ENCODE measurements at places on chromosomes 16 and 17.

- peak; percentile 29 for DNase-seq
Observed at GRCh38 chr16:50152351-50152806, 727 bp upstream of the TENT4B start.

DNA sequence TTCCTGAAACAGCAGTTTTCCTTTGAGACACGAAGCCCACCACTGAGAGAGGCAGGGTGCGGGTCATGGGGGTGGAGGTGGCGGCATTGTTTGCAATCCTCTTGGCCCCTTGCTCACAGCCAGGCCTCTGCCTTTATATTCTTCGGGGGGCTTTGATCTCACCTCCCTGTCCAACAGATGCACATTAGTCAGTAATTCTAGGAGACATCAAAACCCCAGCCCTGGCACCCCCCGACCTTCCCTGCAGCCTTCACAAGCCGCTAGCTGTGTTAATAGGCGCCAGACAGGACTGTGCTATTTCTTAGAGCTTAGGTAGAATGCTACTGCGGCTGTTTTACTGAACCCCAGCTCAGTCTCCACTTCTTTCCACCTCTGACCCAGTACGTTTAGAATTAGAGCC is 212.6 kb downstream of the RBFOX1 start:
- DNase-seq = no peak

- DNase-seq = no peak
Observed at GRCh38 chr16:48836636-48837035, 226.7 kb upstream of the N4BP1 start.

DNA sequence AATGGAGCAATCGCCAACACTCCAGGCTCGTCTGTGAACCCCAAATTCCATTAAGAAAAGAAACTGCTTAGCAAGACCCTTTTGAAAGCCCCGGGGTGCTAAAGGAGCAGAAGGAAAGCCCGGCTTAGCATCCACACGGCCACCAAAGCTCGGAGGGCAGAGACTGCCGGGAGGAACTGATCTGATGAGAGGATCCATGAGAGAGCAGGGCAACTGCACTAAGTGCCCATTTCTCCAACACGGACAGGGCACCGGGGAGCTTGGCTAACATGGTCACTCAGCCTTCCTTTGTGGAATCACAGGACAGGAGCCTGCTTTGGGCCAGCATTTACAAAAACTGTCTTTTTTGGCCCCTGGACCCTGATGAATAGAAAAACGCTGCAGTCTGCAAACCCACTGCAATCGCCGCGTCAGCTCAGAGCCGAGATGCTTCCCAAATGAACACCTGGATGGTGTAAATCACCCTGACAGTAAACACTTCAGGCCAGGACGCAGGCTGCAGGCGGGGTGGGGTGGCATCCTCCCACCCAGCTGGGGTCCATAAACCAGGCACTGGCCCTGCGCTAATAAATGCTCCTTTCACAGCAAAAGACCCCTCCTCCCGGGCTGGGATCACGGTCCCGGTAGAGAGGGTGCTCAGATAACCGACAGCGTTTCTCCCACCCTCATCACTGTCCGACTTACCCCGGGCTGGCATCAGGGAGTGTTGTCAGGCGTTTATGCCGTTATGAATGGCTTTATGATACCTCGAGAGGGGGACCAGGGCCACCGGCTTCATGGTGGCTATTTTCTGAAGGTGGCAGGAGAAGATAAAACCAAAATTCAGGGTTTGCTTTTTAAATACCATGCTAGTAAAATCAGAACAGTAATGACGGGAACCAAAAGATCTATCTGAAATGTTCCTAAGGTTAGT is 299.5 kb downstream of the IRF8 start:
- no peak for DNase-seq

DNA sequence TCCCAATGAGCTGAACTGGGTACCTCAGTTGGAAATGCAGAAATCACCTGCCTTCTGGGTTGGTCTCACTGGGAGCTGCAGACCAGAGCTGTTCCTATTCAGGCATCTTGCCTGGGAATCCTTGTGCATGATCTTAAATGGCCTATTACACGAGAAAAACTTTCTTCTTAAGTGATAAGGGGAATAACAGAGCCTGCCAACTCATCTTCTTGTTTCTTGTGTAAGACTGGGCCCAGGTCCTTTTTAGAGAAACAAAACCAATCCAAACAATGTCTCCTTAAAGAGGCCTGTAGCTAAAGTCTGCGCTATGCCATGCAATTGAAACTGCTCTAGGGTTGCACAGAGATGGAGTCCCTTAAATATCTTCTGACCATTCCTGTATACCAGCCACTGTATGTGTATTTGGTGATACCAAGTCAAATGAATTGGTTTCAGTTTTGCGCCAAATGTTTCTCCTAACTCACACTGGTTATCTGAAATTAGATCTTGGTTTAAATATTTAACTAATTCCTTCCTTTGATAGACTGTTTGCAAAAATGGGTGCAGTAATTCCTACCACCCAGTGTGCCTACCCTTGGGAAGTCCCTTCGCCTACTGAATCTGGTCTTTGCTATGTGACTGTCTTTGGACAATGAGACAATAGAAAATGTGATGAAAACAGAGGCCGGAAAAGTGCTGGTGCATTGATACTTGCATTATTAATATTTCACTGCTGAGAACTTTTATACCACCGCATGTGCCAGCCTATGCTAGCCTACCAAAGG is 6.5 kb upstream of the CCL23 start:
- DNase-seq = no peak

GRCh38 chr17:66306446-66306845 is 4.0 kb downstream of the PRKCA start:
- peak; percentile 68 for DNase-seq

GRCh38 chr17:44386182-44386525 is 3.3 kb downstream of the ITGA2B start:
- no peak for DNase-seq

GRCh38 chr17:13636951-13637350 is 35.2 kb upstream of the HS3ST3A1 start:
- no peak for DNase-seq

DNA sequence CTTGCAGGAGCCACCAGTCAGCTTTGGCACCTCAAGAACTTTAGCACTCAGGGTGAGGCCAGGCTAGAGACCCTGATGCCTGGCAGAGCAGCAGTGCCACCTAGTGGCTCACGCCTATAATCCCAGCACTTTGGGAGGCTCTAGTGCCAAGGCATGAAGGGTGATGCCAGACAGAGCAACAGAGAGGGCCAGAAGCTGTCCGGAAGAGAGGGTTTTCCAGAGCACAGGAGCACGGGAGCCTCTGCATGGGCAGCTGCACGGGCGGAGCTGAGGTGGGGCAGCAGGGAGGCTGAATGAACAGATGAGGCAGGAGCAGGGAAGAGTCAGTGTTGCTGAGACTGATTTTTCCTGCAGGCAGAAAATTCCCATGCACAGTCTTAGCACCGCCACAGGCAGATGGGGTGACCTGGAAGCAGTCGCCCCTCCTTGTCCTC is 38.9 kb downstream of the MYH3 start:
- peak; percentile 46 for DNase-seq

DNA sequence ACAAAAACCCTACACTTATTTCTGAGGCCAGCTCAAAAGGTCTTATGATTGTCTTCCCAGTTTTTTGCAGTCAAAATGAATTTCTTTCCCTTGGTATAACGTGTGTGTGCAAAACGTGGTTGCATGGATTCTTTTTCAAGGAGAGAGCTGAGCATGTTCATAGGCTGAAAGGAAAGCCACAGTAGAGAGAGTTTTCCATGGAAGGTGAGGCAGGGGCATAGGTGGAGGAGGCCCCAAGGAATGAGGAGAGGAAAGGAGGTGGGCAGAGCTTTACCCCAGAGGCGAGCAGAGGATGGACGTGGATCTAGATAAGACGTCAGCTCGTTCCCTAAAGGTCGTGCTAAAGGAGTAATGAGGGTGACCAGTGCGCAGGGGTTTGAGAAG is 22.8 kb downstream of the TRPV2 start:
- no peak for DNase-seq

DNA sequence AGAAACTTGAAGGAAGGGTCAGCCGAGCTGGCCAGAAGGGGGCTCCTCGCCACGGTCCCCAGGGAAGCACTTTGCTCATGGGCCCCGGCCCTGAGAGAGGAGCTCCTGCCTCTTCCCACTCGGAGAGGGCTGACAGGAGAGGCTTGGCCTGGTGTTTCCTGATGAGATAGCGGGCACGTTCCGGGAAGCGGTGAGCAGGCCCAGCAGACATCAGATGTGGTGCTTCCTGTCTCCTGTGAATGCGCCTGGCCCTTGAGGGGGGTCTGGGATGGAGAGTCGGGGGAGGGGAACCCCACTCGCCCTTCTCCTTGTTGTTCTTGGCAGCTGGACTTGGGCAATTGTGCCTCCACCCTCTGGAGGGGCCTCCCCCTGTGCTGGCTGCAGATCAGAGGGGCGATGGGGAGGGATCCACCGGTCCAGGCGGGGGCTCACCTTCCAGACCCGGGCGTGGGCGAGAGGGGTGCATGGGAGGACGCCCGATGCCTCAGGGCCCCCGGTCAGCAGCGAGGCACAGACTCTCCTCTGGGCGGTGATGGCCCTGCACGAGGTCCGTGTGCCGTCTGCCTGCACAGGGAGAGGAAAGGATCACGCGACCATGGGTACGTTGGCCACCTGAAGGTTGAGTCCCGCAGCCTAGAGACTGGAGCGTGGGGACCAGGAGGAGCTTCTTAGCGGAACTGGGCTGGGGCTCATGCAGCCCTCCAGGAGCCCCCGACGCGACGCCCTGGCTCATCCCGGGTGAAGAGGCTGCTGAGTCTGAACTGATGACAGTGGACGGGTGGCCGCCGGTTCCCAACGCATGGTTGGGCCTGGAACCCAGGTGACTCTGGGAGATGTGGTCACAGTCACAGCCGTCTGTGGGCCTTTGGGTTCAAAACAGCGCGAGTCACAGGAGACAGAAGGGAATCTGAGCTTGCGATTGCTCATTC is 25.4 kb downstream of the METRNL start:
- DNase-seq = no peak

- no peak for DNase-seq
Observed at GRCh38 chr17:40181205-40181604, 3.9 kb downstream of the RAPGEFL1 start.

DNA sequence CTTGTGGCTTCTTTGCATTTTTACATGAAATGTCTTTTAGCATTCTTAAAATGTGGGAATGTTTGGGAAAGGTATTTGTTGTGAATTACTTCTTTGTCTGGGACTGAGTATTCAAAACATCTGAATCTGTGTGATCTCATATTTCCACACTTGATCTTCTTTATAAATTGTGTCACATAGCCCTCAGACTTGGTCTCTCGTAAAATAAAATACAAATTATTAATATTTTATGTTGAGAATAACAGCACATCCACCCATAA is 81.9 kb downstream of the TUBD1 start:
- peak; percentile 86 for DNase-seq

DNA sequence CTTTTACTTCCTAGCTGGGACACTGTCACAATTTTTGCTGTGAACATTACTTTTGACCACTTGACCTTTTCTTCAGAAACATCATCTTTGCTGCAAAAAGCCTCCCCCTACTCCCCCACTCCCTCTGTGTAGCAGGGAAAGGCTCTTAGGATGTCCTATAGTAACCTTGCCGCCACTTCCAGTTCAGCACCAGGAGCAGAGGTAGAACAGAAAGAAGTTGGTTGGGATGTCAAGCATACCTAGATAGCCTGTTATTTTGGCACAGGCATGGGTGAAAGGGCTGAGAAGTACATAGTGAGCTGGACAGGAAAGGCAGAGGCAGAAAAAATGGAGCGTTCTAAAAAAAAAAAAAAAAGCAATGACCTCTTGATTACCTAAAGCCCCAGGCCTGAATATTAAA is 31.3 kb downstream of the SMIM36 start:
- no peak for DNase-seq

- peak; percentile 62 for DNase-seq
Observed at GRCh38 chr16:49012961-49013726, 268.5 kb downstream of the CBLN1 start.

DNA sequence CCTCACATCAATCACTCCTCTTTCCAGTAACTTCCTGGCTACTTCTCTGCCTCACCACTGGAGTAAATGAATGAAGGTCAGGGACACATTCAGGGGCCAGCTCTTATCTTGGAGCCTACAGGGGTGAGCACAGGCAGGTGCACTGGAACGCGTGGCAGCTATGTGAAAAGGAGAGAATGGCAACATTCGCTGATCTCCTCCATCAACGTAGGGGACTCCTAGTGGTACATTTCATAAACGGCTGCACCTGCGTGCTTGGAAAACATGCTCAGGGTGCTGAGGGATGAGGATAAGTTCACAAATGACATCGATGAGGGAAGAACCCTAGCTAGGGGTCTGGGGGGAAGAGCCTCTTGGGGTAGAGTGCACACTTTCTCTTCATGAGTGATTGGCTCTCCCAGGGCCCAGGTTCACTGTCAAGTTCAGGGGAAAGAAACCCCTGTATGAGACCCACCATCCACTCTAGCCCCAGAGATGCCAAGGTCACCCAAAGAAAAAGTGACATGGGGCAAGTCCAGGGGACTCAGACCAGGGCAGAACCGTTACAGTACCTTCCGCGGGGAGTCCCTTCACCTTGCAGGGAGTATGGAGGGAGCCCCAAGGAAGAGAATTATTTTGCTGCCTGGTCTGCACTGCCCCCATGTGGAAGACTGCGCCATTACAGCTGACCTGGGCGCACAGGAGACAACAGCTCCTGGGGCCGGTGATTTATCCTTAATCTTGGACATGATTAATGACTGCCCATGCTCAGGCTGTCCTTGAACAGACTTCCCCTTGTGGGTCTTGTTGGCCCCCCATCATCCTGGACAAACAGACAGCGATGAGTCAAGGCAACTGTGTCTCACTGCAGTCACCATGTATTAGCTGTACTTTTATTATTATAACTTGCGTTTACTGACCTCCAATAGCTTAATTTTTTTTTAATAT is 30.1 kb downstream of the VAC14 start:
- peak; percentile 59 for DNase-seq

- DNase-seq = no peak
Observed at GRCh38 chr16:82609140-82609539, 17.6 kb upstream of the CDH13 start.

GRCh38 chr16:2966043-2966807 is 2.1 kb downstream of the KREMEN2 start:
- no peak for DNase-seq

GRCh38 chr17:58285422-58285810 is 4.7 kb upstream of the MPO start:
- DNase-seq = peak; percentile 6

GRCh38 chr16:59263955-59264354 is 529.8 kb upstream of the GOT2 start:
- no peak for DNase-seq

DNA sequence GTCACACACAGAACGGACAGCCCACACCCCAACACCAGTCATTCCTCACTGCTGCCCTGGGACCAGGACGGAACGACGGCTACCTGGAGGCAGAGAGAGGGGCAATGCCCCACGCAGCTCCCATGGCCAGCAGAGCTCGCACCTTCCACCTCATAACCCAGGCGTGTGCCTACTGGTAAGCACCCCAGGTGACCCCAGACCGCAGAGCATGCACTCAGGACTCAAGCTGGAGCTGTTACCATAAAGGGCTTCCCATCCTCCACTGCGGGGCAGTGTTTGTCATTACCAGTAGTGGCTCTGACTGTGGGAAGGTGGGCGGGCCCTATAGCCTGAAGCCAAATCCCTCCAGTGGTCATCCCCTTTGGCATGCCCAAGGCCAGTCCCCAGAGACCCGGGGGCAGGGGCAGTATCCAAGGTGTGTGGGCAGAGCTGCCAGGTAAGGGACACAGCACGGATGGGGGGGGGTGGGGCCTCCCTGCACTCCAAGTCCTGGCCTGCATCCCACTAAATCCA is 4.7 kb upstream of the BCAR1 start:
- no peak for DNase-seq

Data from fibroblast of lung (primary cell).